ENCODE measurements at places on chromosomes 5 and 9.

DNA sequence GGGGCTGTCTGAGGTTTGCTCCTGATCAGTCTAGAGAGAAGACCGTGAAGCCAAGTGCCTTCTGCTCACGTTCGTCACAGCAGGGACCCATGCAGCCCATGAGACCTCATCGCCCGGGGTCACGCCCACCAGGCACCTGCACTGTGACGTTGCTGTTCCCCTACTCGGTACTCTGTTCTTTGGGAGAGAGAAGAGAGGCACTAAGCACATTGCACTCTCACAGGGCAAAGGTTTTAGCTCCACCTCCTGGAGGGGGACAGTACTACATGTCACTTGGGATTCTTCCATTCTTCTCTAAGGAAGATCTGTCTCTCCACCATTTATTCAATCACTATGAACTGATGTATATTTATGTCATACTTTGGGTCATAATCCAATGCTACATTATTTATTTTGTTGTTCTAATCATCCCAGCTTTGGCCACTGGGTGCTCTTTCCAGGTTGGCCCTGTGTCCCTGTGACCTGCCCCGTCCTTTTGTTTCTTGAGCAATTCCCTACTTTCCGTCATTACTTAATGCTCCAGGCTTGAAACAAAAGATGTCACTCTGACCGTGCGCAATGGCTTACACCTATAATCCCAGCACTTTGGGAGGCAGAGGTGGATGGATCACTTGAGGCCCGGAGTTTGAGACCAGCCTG lies 31.4 kb upstream of the BRD3 start:
- no peak for DNase-seq

DNA sequence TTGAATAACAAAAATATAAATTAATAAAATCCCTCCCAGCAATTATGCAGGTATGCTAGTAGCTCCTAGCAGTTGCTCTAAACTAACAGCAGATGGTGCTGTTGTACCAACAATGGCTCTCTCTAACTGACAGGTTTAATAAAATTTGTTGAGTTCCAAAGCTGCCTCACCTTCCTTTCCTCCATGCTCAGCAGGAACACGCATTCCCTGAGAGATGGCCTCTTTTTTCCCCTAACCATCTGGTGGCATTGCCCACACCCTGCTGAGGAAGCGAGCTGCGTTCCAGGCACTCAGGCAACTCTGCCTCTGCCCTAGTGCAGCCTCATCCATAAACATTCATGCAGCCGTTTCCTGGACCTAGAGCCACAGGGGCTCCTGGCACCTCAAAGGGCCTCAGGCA lies 106.2 kb downstream of the KLHL3 start:
- DNase-seq = no peak

DNA sequence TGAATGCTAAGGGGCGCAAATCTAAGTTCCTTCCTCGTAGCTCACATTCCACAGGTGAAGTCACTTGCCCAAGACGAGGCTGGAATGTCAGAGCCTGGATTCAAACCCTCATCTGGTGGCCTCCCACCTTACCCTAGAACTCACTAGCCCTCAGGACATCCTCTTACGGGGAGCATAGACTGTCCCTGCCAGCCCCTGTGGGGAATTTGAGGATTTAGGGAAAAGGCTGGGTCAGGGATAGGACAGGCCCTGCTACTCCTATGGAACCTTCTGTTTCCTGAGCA lies 45.0 kb downstream of the IRF1 start:
- DNase-seq = no peak

- DNase-seq = no peak
Measured at GRCh38 chr9:91799113-91799744, 150.8 kb downstream of the ROR2 start.

- no peak for DNase-seq
Measured at GRCh38 chr5:32840606-32841005, 129.5 kb downstream of the NPR3 start.

GRCh38 chr9:132998831-132999635 lies 20.5 kb downstream of the GFI1B start:
- no peak for DNase-seq

DNA sequence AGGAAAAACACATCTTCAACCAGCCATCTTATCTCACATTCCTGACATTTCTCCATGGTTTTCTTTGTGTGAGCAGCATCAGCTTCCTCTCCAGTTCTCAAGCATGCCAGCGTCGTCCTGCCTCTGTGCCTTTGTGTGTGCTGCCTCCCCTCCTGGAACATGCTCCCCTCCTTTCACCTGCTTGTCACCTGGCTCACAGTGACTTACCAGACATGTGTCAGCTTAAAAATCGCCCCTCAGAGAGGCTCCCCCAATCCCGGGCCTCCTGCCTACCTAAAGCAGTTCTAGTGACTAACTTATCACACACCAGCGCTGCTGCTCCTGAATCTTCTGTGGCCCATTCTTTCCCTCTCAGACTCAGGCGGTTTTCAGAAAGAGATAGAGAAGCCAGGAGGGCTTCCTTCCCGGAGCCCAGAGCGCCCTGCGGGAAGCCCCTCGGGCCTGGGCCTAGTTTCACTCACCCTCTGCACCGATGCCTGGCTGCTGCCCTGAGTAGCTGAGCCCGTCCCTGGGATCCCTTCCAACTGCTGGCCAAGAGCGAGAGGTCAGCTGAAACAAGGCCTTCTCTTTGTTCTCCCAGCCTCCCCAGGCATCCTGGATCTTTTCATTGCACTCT lies 51.1 kb upstream of the MVB12B start:
- DNase-seq = no peak

DNA sequence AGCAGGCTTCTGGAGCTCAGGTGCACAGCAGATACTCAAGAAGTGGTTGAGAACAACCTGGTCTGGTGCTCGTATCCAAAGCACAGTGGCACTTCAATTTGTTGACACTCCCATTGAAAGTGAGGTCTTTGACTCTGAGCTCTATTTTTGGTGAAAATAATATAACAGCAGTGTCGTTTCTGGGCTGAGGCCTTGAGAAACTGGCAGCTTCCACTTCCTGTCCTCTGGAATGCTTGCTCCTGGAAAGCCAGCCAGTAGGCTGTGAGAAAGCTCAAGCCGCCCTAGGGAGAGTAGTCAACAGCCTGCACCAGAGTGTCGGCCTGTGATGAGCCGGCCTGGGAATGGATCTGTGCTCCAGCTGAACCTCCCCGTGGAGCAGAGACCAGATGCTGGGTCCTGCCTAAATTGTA lies 6.8 kb upstream of the SUSD3 start:
- peak; percentile 9 for DNase-seq

DNA sequence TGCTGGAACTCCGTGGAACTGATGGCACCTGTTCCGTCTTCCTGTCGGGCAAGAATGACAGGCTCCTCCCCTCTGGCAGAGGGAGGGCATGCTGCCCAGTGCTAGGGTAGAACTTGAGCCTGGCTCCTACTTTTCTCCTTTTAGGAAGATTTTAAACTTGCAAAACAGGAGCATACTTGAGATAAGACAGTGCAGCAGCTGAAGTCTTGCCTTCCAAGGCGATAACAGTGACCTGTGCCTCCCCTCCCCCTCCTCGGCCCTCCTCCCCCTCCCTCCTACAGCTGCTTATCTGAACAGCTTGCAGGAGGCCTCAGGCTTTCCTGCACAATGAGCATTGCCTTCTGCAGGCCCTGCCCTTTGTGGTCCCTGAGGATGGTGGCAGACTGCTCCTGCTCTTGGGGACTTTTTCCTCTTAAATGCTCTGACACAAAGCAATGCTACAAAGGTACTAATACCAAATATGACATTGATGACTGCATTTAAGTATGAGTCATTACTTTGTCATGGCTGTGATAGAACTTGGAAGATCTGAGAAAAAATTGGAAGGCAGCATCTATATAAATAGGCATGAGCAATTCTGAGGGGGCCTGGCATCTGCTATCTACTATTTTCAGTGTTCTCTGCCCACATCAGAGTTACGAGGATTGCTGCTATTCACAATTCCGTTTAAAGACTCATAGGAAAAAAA lies 2.0 kb downstream of the GADD45G start:
- no peak for DNase-seq

- no peak for DNase-seq
Measured at GRCh38 chr9:129013674-129014073, 14.5 kb downstream of the SH3GLB2 start.

GRCh38 chr5:160523502-160524163 lies 102.0 kb downstream of the PTTG1 start:
- DNase-seq = no peak

DNA sequence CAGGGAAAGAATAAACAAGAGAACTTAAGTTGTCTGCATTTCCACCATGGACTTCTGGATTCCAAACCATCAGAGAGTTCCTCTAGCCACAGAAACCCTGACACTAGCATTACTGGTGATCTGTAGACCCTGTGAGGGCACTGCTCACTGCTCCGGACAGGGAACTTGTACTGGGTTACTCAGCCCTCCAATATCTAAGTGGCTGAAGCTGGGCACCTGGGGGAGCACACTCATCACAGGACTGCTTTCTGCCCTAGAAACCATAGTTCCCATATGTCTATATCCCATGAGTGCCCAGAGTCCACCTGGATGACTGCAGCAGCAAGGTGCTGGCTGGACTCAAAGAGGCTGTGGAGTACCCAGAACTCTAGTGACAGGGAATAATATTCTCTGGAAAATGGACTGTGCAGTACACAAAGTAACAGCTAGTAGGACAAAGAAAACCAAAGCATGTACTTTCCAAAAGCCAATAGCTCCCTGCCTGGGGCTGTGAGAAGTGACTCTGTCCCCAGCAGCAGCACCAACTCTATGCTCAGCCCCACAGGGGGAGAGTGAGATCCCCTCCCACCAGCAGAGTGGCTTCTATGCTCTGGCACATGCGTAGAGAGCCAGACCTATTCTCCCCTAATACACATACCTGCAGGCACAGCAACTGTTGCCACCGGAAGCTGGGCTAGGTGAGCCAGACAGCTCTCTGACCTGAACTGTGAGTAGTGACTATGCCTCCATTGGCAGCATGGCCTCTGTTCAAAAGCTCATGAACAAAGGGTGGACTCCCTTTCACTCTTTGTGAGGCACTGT lies 472.9 kb upstream of the FTMT start:
- no peak for DNase-seq

DNA sequence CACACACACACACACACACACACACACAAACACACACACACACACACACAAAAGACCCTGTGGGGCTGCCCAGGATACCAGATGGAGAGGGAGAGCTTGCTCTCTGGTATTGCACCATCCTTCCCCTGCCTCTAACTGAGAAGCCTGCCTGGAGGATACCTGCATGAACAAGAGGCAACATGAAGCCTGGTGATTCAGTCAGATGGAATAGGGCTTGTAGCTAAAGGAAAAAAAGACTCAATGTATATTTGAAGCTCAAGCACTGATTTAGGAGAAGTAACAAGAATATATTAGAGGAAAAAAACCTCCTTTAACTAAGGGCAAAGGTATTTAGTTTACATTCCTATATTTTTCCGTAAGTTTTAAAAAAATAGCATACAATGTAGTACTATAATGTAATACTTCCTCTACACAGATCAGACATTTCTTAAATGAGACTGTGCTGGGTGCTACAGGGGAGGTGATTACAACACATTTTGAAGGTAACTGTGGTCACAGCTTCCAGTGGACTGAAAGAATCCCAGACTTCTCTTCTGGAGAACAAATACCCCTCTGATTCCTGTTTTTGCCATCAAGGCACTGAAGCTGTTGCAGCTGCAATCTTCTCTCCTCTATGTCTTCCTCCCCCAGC lies 169.3 kb downstream of the DCP2 start:
- peak; percentile 58 for DNase-seq

GRCh38 chr9:76099516-76099915 lies 209.0 kb downstream of the PCSK5 start:
- no peak for DNase-seq

DNA sequence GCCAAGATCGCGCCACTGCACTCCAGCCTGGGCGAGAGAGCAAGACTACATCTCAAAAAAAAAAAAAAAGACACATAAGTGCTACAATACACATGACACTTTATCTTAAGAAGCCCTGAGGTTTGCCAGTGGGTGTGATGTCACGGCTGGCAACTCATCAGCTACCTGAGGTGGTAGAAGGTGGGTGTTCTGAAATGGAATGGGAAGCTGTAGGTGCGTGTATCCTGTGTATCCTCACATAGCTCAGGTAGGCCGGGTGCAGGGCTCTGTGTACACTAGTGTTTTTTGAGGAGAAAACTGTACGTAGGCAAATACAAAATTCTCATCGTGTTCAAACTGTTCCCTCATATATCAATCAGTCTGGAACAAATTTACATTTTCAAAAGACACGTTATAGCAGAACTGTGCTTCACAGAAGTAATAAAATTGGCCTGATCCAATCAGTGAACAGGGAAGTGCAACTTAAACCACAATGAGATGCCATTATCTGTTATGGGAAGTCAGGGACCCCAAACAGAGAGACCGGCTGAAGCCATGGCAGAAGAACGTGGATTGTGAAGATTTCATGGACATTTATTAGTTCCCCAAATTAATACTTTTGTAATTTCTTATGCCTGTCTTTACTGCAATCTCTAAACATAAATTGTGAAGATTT lies 10.4 kb downstream of the BICD2 start:
- DNase-seq = no peak

GRCh38 chr5:123720955-123721354 lies 209.0 kb downstream of the CSNK1G3 start:
- no peak for DNase-seq

- DNase-seq = no peak
Measured at GRCh38 chr9:113186137-113186755, 34.8 kb downstream of the FKBP15 start.

DNA sequence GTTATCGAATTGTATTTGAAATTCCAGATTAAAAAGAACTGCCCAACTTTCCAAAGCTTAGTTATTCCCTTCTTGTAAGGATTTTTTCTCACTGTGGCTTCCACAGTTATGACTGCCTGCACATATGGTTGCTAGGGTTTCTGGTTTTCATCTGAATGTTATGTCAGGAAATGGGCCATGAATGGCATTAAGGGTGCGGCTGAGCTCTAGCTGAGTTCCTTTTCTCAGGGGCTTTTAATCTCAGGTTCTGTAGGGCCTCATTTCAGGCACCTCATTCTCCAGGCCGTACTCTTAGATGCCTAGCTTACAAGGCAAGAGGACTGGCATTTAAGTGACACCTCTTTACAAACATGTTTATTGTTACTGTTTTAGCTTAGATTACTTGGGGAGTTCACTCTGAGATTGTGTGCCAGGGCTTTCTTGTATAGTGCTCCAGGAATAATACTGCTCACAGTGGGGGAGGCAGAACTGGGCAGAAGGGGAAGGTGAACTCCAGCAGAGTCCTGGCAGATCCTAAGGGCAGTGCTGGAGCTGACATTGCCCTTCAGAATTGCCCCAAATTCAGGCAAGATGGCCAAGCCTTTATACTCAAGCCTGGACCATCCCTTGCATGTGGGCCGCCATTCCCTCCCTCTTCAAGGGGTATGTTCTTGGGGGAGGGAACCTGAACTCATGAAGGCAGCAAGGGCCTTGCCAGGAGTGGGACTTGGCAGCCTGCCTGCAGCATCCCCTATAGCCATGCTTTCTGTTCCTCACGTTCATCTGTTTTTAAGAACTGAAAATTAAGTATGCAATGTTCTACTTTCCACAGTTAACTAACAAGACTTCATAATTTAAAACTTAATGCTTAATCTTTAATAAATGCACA lies 111.5 kb downstream of the KDM4C start:
- DNase-seq = no peak

DNA sequence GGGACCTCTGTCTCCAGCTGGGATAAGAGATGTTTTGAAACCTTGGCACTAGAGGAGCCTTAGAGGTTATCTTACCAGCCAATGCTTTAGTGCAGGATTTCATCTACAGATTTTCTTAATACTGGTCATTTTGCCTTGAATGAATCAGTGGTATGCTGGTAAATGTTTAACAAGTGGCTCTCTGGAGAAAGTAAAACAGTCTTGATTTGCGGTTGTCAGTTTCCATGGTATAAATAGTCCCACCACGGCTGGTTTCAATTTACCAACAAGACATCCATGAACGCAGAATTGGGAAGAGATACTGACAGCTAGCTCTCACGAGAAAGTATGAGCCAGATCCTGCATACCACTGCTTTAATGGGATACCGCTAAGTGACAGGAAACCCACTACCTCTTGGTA lies 56.7 kb upstream of the CXCL14 start:
- no peak for DNase-seq

All from AG04449 (cell line).